ENCODE measurements at places on chromosomes 1 and 21.

DNA sequence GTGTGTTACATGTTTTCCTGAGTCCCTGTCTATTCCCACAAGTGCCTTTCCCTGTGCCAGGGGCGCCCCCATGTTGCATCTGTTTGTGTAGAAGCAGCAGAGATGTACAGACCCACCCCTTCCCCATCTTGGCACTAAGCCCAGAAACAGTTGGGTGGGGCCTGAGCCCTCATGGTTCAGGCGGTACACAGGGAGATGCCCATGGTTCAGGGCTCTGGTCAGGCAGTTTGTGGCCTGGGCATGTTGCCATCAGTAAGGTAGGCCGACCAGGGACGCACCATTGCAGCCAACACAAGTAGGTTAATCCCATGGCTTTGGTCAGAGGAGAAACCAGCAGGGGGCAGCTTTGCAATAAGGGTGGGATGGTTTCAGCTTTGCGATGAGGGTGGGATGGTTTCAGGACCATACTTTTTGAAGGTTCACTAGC is 914 bp upstream of the ADGRB2 start:
- DNase-seq, result peak; percentile 5

DNA sequence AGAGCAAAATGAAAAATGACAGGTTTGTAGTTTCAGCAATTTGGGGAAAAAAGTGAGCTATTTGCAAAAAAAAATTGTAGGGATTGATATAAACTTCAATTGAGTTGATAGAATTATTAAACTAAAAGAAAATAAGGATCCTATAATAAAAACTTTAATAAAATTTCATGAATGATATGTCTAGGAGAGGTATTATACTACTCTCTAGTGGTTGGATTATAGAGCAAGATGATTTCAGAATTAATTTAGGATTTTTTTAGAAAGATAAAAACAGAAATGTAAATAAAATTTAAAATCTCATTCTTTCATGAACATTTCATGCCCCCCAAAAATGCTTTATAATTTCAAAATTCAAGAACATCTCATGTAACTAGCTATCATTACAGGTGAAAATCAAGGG is 430.4 kb downstream of the DSCAM start:
- DNase-seq, result no peak

DNA sequence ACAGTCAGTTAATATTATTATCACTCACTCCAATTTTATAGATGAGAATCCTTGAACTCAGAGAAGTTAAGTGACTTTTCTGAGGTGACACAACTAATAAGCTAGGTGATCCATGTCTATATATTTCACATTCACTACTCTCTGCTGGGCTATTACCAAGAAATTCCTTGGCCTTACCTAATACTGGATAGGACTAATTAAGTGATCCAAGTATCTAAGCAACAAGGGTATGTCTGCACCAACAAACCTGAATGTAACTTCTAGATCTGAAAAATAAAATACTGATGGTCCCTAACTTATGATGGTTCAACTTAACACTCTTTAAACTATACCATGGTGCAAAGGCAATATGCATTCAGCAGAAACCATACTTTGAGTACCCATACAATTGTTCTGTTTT is 14.8 kb upstream of the CASQ2 start:
- no peak for DNase-seq

DNA sequence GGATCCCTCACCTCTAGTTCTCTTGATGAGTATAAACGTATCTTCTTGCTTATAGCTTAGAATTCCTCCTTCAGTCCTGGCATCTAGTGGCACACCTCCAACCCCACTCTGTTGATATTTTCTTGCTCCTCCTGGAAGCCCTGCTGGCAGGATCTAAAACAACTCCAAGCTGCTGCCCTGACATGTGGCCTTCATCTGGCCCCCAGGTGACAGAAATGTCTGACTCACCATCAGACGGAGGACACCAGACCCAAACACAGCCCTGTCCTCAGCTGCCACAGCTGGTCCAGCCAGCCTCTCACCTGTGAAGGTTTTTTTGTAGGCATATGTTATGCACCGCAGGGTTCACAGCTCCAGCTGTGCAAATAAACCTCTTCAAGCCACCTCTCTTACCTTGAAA is 53.4 kb downstream of the KRTAP19-8 start:
- DNase-seq, result no peak

DNA sequence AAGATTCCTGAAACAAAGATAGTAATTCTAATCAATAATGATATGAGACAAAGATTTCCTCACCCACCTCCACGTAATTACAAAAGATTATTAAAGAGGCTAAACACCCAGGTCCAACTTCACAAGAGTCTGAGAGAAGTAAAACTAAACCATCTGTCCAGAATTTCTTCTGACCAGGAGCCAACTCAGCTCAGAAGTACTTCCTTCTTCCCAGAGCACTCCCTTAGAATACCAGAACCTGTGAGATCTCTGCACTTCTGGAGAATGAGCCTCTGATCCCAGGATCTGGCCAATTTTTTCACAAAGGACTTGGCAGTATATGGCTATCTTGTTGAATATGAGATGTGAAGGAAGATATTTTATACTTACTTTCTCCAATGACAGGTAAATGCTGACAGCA is 120.6 kb upstream of the PALMD start:
- no peak for DNase-seq

DNA sequence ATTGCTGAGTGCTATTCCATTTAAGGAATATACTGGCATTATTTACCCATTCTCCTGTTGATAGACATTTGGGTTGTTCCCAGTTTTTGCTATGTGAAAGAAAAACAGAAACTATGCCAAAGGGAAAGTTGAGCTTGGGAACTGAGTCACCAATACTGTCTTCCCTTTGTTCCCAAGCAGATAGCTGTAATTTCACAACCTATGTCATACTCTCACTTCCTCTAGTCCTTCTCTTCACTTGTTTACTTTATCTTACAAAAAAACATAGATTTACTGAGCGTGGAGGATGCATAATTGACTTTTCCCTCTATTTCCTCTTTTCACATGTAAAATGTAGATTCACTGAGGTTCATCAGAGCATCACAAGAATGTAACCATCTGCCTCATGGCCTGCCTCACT is 32.4 kb upstream of the PGBD5 start:
- DNase-seq, result no peak

GRCh38 chr21:42219606-42220137 is 732 bp downstream of the ABCG1 start:
- no peak for DNase-seq

DNA sequence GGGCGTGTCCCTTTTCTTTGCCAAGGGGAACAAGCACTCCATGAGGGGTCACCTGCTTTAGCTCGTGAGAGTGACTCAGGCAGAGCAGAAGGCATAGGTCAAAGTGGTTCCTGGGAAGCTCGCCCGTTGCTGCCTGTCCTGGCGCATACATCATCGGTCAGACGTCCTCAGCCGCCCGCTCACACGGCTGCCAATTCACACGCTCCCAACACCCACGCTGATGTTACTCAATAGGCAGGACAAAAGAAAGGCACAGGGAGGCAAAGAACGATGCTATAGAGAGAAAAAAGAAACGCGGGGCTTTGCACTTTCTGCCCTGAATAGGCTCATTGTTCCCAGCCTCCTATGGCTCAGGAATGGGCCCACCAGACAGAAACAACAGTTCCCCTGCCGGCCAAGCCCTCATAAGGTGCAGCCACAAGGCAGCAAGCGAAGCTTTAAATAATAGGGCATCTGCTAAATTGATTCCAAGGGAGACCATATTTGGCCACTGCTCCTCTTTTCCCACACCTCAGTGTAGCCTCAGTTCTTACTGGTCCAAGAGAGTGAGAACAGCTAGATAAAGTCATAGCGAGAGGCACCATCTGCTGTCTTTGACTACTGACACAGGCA is 38.7 kb downstream of the VTCN1 start:
- no peak for DNase-seq

- no peak for DNase-seq
Observed at GRCh38 chr1:31788825-31789256, 24.7 kb upstream of the ADGRB2 start.

- no peak for DNase-seq
Observed at GRCh38 chr1:25425098-25426085, 4.8 kb upstream of the RHCE start.

DNA sequence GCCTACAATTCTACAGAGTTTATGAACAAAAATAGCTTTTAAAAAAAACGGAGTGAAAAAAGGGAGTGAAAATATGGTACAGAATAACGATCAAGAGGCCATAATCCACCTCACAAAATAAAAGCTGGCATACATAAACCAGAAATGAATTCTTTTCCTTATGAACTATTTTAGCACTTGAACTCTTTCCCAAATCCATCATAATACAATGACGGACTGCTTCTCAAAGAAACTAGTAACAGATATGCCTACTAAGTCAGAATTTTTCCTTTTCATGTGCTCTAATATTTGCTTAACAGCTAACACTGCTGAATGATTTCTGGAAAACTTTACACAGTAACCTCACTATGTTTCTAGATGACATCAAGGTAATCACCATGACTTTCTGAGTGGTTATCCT is 144.0 kb downstream of the EIF4G3 start:
- no peak for DNase-seq

DNA sequence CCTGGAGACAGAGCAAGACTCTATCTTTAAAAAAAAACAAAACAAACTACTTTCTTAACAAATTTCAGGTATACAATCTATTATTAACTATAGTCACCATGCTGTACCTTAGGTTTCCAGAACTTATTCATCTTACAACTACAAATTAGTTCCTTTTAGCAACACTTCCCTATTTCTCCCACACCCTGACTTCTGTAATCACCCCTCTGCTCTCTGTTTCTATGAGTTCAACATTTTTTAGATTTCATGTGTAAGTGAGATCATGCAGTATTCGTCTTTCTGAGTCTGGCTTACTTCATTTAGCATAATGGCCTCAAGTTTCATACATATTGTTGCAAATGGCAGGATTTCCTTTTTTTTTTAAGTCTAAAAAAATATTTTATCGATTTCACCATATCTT is 77.9 kb upstream of the LPGAT1 start:
- no peak for DNase-seq

GRCh38 chr1:147568551-147568950 is 27.2 kb downstream of the BCL9 start:
- DNase-seq, result no peak

- DNase-seq, result no peak
Observed at GRCh38 chr1:59052166-59052590, 244.7 kb upstream of the FGGY start.

- no peak for DNase-seq
Observed at GRCh38 chr1:32341186-32341757, 5.2 kb upstream of the MARCKSL1 start.

DNA sequence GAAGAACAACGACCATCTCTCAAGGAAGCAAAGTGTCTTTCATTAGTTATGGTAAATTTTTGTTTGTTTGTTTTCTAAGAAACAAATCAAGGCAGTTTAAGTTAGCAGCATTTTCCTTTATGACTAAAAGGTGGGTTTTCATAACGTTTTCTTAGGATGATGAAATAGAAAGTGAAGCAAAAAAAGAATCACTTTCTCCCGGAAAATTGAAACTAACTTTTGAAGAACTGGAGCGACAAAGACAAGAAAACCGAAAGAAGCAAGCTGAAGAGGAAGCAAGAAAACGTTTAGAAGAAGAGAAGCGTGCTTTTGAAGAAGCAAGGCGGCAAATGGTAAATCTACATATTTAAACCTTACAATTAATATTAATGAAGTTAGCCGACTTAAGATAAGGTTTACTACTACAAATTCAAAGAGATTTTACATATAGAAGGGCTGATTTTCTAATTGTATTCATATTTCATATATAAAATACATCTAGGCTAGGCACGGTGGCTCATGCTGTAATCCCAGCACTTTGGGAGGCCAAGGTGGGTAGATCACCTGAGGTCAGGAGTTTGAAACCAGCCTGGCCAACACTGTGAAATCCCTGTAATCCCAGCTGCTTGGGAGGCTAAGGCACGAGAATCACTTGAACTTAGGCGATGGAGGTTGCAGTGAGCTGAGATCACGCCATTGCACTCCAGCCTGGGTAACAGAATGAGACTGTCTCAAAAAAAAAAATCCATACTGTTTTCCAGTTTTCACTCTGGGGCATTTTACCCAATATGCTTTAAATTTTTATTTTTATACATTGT is 38.3 kb downstream of the NEXN start:
- no peak for DNase-seq

DNA sequence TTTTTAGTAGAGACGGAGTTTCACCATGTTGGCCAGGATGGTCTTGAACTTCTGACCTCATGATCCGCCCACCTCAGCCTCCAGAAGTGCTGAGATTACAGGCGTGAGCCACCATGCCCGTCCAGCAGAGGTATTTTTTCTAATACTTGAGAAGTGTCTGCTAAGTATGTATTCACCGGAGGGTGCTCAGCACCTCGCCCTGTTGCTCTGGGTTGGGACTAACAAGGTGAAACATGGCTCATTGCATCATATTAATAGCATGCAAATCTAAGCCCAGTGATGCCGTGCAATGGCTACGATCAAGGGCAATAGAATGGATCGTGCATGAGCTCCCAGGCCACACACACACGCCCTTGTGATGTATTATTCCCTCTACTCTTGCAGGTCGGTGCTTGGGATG is 68.7 kb downstream of the PDE9A start:
- DNase-seq, result no peak

- DNase-seq, result no peak
Observed at GRCh38 chr1:183505454-183506089, 33.3 kb downstream of the SMG7 start.

DNA sequence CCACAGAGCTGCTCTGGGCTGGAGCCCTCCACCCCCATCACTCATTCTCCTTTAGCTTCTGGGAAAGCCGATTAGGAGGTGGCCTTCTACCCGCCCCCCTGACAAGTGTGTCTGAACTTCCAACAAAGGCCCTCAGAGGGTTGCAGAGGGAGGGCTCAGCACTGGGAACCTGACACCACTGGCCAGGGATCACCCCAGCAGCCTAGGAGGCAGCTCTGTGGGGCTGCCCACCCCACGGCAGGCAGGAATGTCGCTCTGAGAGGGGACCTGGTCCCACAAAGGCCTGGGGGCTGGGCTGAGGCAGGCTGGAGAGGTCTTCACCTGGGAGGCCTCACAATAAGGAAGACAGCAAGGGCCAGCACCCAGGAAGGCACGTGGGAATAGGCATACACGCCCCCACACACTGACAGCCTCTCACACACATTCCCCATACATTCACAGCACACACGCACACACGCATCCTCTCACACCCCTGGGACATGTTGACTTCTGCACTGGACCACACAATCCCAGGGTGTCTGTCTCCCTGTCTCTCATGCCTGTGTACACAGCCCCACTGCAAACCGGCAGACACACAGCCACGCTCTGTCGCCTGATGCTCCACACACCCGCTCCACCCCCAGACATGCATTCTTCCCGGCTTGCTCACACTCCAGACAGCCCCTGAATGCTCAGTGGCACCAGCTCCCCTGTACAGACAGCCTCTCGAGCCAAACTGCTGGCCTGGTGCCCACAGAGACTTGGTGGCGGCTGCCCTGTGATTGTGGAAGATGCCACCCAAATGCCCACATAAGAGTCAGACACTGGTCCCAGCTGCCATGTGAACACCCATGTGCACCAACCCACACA is 30.7 kb downstream of the DMBX1 start:
- peak; percentile 8 for DNase-seq

- no peak for DNase-seq
Observed at GRCh38 chr1:101363891-101364318, 127.1 kb downstream of the S1PR1 start.

GRCh38 chr1:40663324-40664166 is 1.9 kb downstream of the RIMS3 start:
- no peak for DNase-seq

- DNase-seq, result peak; percentile 46
Observed at GRCh38 chr1:116504308-116505156, 66.3 kb downstream of the CD58 start.
